Transverse colon (tissue), 4 donors: ENCODE measurements at places on chromosomes 16 and 17. TPM values are rescaled to one million over a fixed set of nuclear protein-coding genes. Genes with fewer than 3 reads are reported as not detected.

PCGF2 gene
- 13.5 TPM for total RNA-seq

GRCh38 chr16:74611721-74612120, 4.8 kb upstream of the GLG1 start:
- DNase-seq = no peak

GRCh38 chr16:19375561-19376158, 42.0 kb upstream of the TMC5 start:
- DNase-seq = peak; percentile 40

DNA sequence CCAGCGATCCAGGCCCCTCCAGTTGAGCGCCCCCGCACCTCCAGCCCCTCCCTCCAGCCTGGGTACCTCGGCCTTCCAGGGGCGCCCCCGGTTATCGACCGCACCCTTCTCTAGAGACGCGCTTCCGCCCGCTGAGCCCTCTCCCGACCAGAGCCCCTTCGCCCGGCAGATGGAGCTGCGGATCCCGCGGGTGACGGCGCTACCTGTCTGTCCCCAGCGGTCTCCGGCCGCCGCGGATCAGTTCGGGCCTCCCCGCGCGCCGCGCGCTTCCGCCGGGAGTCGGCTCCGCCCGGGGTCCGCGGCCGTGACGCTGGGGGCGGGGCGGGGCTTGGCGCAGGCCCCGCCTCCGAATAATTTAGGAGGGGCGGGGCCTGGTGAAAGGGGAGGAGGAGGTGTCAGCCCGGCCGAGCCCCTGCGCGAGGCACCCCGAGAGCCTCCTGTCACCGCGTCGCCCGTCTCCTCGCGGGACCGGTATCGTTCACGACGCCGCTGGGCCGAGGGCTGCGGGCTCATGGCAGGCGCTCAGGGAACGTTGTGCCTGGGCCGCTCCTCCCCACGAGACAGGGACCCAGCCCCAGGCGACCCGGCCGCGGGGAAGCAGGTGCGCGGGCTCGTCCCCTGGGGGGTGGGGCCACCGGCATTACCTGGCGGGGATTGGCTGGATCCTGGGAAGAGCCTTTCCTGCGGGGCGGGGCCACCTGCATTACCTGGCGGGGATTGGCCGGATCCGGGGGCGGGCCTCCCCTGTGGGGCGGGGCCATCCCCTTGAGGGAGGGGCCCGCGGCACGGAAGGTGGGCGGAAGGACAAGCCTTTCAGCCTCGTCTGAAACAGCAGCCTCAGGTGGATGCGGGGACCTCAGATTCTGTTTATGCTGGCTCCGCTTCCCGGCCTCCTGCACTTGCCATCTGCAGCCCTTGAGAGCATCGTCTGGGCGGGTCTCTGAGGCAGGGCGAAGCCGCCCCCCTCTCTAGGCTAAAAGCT, at the start of gene SPATA2L:
Gene SPATA2L, minus strand, starts transcription at position 281 of the 982 bp plus-strand sequence. CDS start 473 bp downstream, outside the sequence.
- peak; percentile 98 for DNase-seq

DNA sequence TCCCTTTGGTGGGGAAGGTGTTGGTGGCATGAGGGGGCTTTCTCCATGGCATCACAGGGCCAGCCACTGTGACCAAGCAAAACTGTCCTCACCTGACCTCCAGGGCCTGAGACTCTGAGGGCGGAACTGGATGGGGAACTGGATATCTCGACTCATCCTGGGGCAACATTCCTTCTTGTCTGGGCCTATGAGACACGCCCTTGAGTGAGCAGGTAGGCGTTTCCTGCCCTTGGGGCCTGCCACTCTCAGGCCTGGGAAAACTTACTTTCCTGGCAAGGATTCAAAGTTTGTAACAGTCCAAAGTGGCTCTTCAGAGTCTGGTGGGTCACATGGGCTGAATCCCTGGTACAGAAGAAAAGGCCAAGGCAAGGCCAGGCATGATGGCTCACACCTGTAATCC, 9.6 kb downstream of the MT1X start:
- peak; percentile 46 for DNase-seq
